ENCODE measurements at places on chromosomes 4 and X. TPM values are rescaled to one million over a fixed set of nuclear protein-coding genes. Genes with fewer than 3 reads are reported as not detected.

The TRIM61 gene
- 2.8 TPM for total RNA-seq

The STBD1 gene
- total RNA-seq = 2.0 TPM

The PJA1 gene
- total RNA-seq = 39.9 TPM

The FAM184B gene
- 0.23 TPM for total RNA-seq

Data from WTC11 (cell line).